CD4-positive, alpha-beta T cell treated with Interleukin-6 for 4 hours (primary cell): ENCODE measurements at places on chromosomes 4 and X.
A peak's percentile ranks its signal among the peaks of the same experiment; 100 is the strongest.

DNA sequence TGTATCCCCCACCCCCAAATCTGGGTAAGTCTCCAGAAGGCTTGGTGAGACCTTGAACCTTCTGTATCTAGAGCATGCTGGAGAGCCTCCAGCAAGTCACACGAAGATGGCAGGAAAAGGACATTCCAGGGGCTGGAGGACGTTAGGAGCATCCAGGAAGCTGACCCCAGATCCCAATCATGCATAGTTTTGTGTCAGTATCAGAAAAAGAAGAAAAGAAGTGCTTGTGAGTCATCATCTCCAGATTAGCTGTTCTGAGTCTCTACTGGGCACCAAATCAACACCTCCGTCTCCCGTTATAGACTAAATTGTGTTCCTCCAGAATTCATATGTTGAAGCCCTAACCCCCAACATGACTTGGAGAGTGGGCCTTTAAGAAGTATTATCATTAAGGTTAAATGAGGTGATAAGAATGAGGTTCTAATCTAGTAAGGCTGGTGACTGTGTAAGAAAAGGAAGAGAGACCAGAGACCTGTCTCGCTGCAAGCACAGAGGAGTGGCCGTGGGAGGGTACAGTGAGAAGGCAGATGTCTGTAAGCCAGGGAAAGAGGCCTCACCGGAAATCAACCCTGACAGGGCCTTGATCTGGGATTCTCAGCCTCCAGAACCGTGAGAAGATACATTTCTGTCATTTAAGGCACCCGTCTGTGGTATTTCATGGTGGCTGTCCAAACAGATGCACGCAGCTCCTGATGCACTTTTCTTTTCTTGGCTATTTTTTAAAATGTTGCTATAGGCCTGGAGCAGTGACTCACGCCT, 38.1 kb upstream of the CLDN24 start:
- DNase-seq, result no peak

- peak; percentile 8 for DNase-seq
Observed at GRCh38 chrX:47723689-47724088, 64.7 kb upstream of the UXT start.

DNA sequence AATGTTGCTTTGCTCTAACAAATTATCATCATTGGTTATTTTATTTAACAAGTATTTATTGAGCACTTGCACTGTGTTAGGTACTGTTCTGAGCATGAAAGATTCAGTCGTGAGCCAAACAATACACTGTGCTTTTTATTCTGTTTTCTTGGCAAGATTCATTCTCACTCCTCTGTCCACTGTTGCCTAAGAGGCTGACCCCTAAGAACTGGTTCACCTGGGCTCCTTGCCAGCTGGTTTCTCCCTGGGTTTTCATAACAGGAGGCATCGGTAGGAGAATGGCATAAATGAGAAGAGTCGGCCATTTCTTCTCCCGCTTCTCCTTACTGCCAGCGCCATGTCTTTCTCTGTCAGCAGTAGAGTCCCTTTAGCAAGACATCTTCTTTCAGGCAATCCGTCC, 243.7 kb upstream of the DIAPH2 start:
- no peak for DNase-seq

DNA sequence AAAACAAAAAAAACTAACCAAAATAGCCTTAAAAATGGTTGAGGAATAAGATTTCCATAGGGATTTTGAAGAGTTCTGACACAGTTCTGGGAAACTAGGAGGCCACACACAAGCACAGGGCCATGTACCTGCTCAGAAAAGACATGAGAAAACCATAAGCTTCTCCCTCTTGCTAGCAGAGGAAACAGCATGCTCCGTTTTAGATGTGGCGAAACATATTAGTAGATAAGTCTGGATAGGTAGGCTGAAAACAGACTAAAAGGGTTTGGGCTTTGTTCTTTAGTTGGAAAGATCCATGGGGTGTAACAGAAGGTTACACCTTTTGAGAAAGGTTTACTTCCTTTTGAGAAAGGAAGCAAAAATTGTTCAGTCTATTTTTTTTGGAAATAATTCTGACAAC, 10.9 kb downstream of the VSIG4 start:
- no peak for DNase-seq

DNA sequence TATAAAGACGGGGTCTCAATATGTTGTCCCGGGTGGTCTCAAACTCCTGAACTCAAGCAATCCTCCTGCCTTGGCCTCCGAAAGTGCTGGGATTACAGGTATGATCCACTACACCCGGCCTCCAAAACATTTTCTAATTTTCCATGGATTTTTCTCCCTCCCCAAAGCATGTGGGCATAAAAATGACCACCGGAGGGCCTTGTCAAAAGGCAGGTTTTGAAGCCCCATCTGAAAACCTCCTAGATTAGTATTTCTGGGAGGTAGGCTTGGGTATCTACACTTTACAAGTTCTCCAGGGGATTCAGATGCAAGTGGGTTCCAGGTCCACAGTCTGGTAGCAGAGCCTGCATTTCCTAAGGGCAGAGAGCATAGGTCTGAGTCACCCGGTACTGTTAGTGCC, 1.4 kb upstream of the GPR173 start:
- no peak for DNase-seq

- no peak for DNase-seq
Observed at GRCh38 chrX:134715930-134716619, 57.8 kb upstream of the PLAC1 start.

GRCh38 chrX:10648614-10649013, 28.2 kb upstream of the MID1 start:
- DNase-seq, result no peak

DNA sequence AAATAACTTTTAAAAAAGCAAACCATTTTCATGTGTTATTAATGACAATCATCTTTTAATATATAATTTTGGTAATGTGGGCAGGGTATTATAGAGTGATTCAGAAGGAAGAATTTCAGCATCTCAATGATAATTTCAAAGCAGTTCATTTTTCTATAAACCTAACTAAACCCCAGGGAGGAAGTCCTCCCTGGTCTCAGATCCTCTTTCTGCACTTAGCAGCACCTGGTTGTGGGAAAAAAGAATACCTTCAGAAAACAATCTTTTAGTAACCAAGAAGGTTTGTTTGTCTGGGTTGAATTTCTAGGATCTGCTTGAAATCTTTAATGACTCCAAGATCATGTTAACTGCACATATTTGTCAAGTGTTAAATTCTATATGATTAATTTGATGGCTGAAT, 29.9 kb downstream of the DKK2 start:
- DNase-seq, result no peak
